CD4-positive, alpha-beta T cell treated with Interferon gamma for 1 hour (primary cell): ENCODE measurements at places on chromosomes 4 and X.

- no peak for DNase-seq
Measured at GRCh38 chrX:52420824-52421443, 52.1 kb downstream of the XAGE2 start.

- DNase-seq = no peak
Measured at GRCh38 chrX:115255003-115255402, 21.1 kb upstream of the LRCH2 start.

DNA sequence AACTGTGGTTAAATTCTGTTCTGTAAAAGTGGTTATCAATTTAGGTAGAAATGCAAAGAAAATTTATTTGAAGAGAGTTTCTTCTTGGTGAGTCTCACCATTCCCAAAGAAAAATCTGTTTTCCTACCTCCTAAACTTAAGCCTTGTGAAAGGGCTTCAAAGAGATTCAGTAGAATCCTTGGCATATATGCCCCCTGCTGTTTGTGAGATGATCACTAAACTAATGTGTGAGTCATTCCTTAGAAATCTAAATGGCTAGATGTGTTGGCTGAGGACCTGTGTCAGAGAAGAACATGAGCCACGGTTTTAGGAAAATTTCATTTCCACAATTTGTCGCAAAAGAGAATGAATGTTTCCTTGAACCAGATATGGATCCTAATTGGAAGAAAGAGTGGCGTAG is 260.9 kb downstream of the SLC7A11 start:
- no peak for DNase-seq

DNA sequence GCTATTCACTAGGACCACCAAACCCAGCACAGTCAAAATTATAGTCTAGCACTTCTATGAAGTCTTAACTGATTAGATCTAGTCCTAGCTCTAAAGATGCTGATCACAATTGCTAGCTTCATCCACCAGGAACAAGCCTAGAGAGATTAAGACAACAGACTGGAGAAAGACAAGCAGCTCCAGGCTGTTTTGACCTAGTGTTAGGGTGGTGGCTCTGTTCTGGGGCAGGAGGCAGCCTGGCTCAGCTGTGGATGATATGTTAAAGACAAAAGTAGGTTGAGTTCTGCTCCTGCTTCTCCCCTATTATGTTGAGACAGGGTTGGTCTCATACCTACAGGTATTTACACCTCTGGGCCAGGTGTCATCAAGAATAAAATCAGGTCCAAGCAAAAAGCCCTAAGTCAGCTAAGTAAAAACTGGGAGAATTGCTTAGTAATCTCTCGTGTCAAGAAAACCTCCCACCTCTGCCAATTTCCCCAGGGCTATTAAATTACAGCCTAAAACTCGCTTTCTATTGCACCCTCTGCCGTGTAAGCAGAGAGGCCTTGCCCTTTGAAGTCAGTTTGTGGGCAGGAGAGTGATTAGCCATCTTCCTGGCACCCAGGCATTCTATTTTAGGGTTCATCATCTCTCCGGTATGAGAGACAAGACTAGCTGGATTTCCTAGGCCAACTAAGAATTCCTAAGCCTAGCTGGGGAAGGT is 39.9 kb downstream of the RAB40AL start:
- DNase-seq = no peak

DNA sequence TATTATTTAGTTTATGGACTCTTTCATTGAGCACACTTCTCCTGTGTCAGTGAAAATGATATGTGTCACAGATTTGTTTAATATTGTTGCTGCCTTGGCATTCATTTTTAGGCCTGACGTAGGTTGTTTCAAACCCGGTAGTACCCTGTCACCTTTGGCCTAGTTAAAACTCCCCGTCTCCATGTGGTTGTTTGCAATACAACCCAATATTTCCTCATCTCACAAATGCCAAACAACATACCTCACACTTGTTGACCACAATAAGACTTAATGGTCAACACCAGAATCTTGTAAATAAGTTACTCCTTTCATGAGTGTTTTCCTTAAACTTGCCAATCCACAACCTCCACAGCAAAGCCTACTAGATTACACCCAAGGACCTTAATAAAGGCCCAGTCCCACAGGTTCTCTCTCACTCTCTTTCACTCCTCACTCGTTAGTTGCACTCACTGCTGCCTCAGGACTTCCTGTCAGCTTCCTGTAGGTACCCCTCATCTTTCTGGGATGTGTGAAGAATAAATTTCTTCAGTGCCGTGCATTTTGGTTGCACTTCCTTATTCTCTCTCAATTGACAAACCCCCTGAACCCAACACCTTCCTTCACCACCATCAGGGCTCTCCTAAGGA is 31.3 kb downstream of the IL13RA2 start:
- no peak for DNase-seq

- DNase-seq = no peak
Measured at GRCh38 chr4:131430302-131430701, 1718.8 kb upstream of the PCDH10 start.

GRCh38 chrX:65609237-65609636 is 58.2 kb upstream of the MSN start:
- no peak for DNase-seq

DNA sequence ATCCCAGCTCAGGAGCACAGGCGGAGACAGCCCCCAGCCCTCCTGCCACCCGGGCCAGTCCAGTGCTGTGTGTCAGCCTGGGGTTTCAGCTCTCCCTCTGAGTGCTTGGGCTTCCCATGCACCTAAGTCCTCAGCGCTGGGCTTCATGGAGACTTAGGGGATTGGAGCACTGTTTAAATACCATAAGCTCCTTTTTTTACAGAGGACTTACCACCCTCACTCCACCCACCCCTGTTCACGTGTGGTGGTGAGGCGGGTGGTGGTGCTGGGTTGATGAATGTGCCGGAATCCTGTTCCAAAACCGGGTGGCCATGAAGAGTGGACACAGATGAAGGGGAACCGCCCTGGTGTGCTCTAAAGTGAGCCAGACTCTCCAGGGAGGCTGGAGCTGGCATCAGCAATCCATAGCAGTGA is 66.9 kb downstream of the PSAPL1 start:
- no peak for DNase-seq

DNA sequence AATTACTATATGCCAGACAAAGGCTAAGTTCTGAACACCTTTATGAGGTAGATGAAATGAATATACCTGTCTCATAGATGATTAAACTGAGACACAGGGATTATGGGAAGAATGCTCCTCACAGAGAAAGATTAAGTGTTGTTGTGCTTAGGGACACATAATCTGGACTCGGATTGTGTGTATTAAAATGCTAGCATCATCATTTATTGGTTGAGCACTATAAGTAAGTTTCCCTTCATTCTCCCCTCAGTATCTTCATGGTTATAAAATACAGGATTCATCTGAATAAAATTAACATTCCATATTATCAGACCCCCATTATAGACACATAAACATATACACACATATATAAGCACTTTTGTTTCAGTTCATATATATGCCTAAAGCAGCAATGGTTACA is 463.5 kb downstream of the PPP4R3C start:
- no peak for DNase-seq

DNA sequence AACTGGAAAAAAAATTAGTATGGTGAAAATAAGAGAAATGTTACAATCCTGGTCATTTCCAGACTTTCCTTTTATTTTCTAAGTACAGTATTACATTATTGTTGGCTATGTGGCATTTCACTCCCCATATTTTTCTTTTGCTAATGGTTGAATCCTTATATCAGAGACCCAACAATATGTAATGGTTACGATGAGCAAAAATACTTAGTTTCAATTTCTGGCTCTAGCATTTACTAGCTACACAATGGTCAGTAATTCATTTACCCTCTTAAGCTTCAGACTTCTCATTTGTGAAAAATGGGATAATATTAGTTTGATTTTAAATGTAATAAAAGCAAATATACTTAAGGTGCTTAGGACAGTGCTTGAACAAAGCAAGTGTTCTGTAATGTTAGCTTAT is 942.9 kb upstream of the PABPC4L start:
- DNase-seq = no peak

- no peak for DNase-seq
Measured at GRCh38 chr4:187046471-187046870, 322.8 kb upstream of the FAT1 start.

DNA sequence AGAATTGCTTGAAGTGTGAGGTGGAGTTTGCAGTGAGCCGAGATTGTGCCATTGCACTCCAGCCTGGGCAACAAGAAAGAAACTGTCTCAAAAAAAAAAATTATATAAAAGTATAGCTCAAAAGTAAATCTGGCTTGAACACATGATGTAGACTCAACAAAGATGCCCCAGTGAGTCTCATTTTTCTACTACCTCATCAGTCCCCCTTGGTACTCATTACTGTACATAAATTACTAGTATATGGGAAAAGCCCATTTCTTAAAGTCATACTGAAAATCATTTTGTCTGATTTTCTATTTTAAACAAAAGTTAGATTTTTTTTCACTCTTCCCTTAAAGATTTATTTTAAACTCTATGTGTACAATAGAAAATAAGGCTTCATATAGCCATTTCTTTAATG is 39.2 kb downstream of the FAM241A start:
- no peak for DNase-seq

DNA sequence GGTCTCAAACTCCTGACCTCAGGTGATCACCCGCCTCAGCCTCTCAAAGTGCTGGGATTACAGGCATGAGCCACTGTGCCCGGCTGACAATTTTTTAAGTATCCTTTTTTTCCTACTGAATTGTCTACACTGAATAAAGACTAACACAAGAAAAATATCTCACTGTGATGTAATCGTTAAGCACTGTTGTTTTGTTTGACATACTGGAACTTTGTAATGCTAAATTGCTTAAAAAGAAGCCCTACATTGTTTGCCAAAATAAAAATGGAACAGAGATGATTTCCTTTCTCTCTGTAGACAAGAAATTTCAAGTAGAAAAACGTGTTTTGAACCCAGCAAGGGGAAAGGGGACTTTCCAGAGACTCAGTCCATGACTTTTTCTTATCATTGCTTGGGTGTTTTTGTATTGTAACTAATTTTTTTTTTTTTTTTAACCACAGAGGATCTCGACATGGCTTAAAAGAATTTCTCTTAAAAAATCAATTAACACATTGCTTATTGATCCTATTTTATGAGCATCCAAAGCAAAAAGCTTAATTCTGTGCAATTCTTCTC is 74.9 kb downstream of the TMEM156 start:
- DNase-seq = no peak

DNA sequence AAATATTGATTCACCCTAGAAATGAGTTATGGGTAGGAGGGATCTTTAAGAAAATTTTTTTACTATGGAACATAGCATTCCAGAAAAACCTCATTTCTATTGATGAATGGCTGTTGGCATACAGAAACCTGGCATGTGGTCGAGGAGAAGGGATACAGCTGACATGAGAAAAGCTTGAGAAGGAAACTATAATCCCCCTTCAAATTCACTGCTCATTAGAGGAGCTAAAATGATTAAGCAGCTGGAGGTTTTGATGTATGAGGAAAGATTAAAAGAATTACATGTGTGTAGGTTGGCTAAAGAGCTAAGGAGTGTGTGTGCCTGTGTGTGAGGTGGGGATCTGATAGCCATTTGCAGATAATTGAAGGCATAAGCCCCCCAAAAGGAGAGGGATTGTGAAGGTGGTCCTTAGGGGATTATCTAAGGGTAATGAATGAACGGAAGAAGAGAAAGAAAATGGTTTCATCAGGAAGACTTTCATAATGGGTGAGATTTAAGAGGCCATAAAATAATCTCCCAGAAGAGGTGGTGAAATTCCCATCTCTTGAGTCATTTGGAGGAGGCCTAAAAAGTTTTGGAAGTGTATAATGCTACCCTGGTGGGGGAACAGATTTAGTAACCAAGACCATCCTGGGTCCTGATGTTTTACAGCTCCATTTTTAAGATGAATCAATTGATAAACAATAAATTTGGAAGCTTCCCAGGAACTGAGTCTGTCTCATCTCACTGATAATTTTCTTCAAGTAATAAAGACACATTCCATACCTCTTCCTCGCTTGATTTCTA is 272.0 kb upstream of the HAND2 start:
- DNase-seq = no peak

- DNase-seq = no peak
Measured at GRCh38 chrX:4091046-4091760, 377.8 kb upstream of the PRKX start.

- no peak for DNase-seq
Measured at GRCh38 chr4:102217775-102218355, 127.4 kb downstream of the SLC39A8 start.
